Articular chondrocyte of knee joint (primary cell): ENCODE measurements at places on chromosomes 3 and 15. TPM values are rescaled to one million over a fixed set of nuclear protein-coding genes. Genes with fewer than 3 reads are reported as not detected.

Gene SLC38A3
- 0.11 and 0.39 TPM in 2 replicates for total RNA-seq

Gene TEX9
- total RNA-seq = 10.8 and 13.5 TPM in 2 replicates

Gene SLC33A1
- total RNA-seq = 39.2 and 47.8 TPM in 2 replicates

Gene OR5K3
- not detected in 2 replicates for total RNA-seq

Gene GHRL
- total RNA-seq = 0.52 TPM in 1 of 2 replicates, not detected in the other

Gene CPLX3
- not detected in 2 replicates for total RNA-seq

Gene SCAMP5
- total RNA-seq = 0.97 and 6.3 TPM in 2 replicates

Gene BAHD1
- total RNA-seq = 5.7 and 8.1 TPM in 2 replicates

Gene ASB14
- total RNA-seq = under 0.01 and 0.11 TPM in 2 replicates

Gene PPARG
- total RNA-seq = 3.1 and 15.6 TPM in 2 replicates

Gene CYP11A1
- 4.6 and 5.2 TPM in 2 replicates for total RNA-seq

Gene ANKUB1
- not detected in 2 replicates for total RNA-seq

Gene FLNB
- total RNA-seq = 152 and 176 TPM in 2 replicates

Gene PROS1
- total RNA-seq = 51.7 and 59.1 TPM in 2 replicates

Gene CPA3
- 0.11 TPM in 1 of 2 replicates, not detected in the other for total RNA-seq

Gene GOLGA8M
- 1.0 and 2.9 TPM in 2 replicates for total RNA-seq

Gene SLC51B
- total RNA-seq = not detected in 2 replicates

Gene NR2E3
- not detected in 2 replicates for total RNA-seq

Gene CTXN2
- not detected in 2 replicates for total RNA-seq

Gene STRIT1
- total RNA-seq = not detected in 2 replicates

Gene ZPLD1
- 0.22 and 0.26 TPM in 2 replicates for total RNA-seq

Gene CNTN3
- total RNA-seq = 0.13 and 0.22 TPM in 2 replicates

Gene TPRG1
- 3.7 and 4.3 TPM in 2 replicates for total RNA-seq

Gene IQCF5
- not detected in 2 replicates for total RNA-seq

Gene IL16
- total RNA-seq = 8.1 and 12.1 TPM in 2 replicates

Gene MESD
- 17.3 and 19.2 TPM in 2 replicates for total RNA-seq

Gene TGM5
- total RNA-seq = 0.22 and 0.78 TPM in 2 replicates

Gene ADCY5
- total RNA-seq = 1.4 and 1.6 TPM in 2 replicates

Gene SLC9C1
- total RNA-seq = under 0.01 TPM in 1 of 2 replicates, not detected in the other

Gene PEX11A
- 5.1 and 10.8 TPM in 2 replicates for total RNA-seq

Gene SLC24A5
- not detected in 2 replicates for total RNA-seq

Gene RTP3
- total RNA-seq = not detected in 2 replicates

Gene MNS1
- total RNA-seq = 2.4 and 2.7 TPM in 2 replicates

Gene CAND2
- total RNA-seq = 6.7 and 6.9 TPM in 2 replicates

Gene KIF23
- total RNA-seq = 26.5 and 37.4 TPM in 2 replicates

Gene NRROS
- total RNA-seq = 1.4 and 1.5 TPM in 2 replicates

Gene HIGD2B
- not detected in 2 replicates for total RNA-seq

Gene AADAC
- total RNA-seq = not detected in 2 replicates

Gene P3H2
- 189 and 220 TPM in 2 replicates for total RNA-seq

Gene KNG1
- not detected in 2 replicates for total RNA-seq

Gene PPM1L
- 10.3 and 10.6 TPM in 2 replicates for total RNA-seq

Gene STXBP5L
- not detected in 2 replicates for total RNA-seq

Gene COPS2
- 181 and 225 TPM in 2 replicates for total RNA-seq

Gene CLDN16
- not detected in 2 replicates for total RNA-seq

Gene MESP2
- 0.32 and 0.78 TPM in 2 replicates for total RNA-seq

Gene IFT80
- 93.7 and 116 TPM in 2 replicates for total RNA-seq

Gene ARPP21
- not detected in 2 replicates for total RNA-seq

Gene KLHDC8B
- total RNA-seq = 15.7 and 17.2 TPM in 2 replicates
